Heart left ventricle (tissue), 16 donors: ENCODE measurements at places on chromosomes 6 and 20. TPM values are rescaled to one million over a fixed set of nuclear protein-coding genes. Genes with fewer than 3 reads are reported as not detected.

MTFR2 gene
- 0.30 TPM for total RNA-seq

EIF6 gene
- total RNA-seq: 33.7 TPM

TMEM200A gene
- not detected for total RNA-seq

PLN gene
- 1,531 TPM for total RNA-seq

RAB44 gene
- not detected for total RNA-seq

HLA-DOB gene
- 0.56 TPM for total RNA-seq

FUT9 gene
- not detected for total RNA-seq

BIRC7 gene
- not detected for total RNA-seq

TNFAIP3 gene
- 17.7 TPM for total RNA-seq

CUTA gene
- 120 TPM for total RNA-seq

EEF1E1 gene
- 19.7 TPM for total RNA-seq

TNF gene
- total RNA-seq: 0.42 TPM

PLA2G7 gene
- total RNA-seq: not detected

CD40 gene
- 3.5 TPM for total RNA-seq

TFAP2A gene
- not detected for total RNA-seq

CCDC167 gene
- 24.2 TPM for total RNA-seq

SCRT2 gene
- not detected for total RNA-seq

CSNK2A1 gene
- 110 TPM for total RNA-seq

BCAS4 gene
- 1.8 TPM for total RNA-seq

C20orf141 gene
- total RNA-seq: not detected

SLCO4A1 gene
- total RNA-seq: 2.7 TPM

XKR7 gene
- total RNA-seq: not detected

TRIM10 gene
- not detected for total RNA-seq

PSORS1C1 gene
- 2.9 TPM for total RNA-seq

RIPOR3 gene
- total RNA-seq: 6.6 TPM

NRN1 gene
- total RNA-seq: 14.5 TPM

CLPSL2 gene
- total RNA-seq: not detected

HLA-DRA gene
- total RNA-seq: 86.0 TPM

CST5 gene
- not detected for total RNA-seq

ARFRP1 gene
- 39.4 TPM for total RNA-seq

RMND1 gene
- total RNA-seq: 16.7 TPM

CRISP2 gene
- total RNA-seq: not detected

ADGRB3 gene
- total RNA-seq: 1.3 TPM

PPIL4 gene
- total RNA-seq: 10.9 TPM

ID1 gene
- total RNA-seq: 72.4 TPM

GSTA5 gene
- not detected for total RNA-seq

LTA gene
- not detected for total RNA-seq

HLA-DPB1 gene
- 30.7 TPM for total RNA-seq

NT5E gene
- total RNA-seq: 3.5 TPM

TSBP1 gene
- not detected for total RNA-seq

CCDC170 gene
- total RNA-seq: 0.58 TPM
